ENCODE measurements at places on chromosomes 16 and 17.

- no peak for DNase-seq
Measured at GRCh38 chr16:64398793-64399192, 723.1 kb downstream of the CDH11 start.

DNA sequence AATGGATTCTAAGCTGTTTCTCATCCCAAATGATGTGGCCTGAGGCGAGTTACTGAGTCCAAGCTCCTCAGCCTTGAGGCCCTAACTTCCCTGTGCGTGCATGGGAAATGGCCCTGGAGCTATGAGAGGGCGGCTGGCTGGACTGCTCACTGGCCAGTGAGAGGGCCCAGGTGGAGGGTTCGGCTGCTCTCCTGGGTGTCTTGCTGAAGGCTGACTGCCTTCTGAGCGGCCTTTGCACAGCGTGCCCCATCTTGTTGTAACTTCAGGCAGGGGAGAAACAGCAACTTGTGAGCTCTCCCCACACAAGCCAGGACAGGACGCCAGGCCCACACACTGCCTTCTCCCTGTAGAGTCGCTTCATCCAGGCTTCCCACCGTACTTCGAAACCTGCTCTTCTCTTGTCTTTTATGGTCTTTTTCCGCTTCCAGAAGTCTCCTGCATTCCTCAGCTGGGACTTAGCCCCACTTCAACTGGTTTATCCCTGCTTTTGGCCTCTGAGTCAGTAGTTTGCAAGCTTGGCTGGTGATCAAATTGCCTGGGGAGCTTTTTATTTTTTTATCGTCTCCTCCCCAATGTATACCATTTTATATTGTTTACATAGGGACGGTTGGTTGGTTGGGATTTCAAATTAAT, 13.3 kb downstream of the CDH3 start:
- no peak for DNase-seq

DNA sequence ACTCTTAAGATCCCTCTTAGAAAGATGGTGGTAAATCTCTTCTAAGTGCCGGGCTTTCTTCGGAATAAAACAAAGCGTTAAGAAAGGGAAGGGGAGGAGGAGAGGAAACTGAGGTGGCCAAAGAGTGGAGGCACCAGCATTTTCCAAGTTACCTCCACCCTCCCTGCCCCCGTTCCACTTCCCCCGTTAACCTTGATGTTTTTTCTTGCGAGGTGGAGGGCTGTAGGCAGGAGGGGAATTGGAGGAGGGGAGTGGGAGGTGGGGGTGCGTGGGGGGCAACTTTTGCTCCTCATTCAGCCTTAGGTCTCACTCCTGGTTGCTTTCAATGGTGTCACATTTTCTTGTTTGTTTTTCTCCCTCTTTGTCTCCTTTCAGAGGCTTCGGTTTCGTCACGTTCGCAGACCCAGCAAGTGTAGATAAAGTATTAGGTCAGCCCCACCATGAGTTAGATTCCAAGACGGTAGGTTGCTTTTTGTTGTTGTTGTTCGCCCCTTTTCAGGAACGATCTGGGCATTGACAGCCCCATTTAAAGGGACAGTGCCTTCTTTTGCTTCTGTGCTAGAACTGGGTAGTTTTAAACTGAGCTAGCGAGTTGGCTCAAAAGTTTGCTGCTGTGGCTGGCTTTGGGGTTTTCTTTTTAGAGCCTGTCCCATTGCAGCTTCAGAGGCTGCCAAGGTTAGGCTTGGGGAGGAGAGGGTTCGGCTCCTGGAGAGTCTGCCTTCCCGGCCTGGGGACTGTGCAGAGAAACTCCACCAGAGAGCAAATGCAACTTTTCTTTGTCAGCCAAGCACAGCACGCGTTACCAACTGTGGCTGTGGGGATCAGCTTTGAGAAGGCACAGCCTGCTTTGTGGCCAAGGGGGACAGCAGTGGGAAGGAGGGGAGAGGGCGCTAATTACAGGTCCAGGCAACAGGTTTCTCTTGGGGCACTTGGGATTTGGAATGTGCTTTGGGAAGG, 1.9 kb downstream of the MSI2 start:
- no peak for DNase-seq

GRCh38 chr17:9035249-9035648, 13.9 kb downstream of the NTN1 start:
- DNase-seq = no peak

- no peak for DNase-seq
Measured at GRCh38 chr16:35208001-35208935, 1748.9 kb downstream of the TP53TG3F start.

DNA sequence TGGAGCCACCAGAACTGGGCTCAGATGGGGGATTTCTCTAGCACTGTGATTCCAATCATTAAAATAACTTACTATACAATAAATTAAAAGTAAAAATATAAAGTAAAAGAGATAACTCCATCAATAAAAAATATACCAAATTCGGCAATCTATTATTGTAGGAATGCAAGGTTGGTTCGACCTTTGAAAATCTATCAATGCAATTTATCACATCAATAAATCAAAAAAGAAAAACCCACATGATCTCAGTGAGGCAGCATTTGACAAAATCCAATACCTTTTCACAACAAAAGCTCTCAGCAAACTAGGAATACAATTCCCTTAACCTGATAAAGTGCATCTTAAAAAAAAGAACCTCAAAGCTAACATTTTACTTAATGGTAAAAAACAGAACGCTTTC, 17.0 kb downstream of the RAB40B start:
- DNase-seq = no peak

DNA sequence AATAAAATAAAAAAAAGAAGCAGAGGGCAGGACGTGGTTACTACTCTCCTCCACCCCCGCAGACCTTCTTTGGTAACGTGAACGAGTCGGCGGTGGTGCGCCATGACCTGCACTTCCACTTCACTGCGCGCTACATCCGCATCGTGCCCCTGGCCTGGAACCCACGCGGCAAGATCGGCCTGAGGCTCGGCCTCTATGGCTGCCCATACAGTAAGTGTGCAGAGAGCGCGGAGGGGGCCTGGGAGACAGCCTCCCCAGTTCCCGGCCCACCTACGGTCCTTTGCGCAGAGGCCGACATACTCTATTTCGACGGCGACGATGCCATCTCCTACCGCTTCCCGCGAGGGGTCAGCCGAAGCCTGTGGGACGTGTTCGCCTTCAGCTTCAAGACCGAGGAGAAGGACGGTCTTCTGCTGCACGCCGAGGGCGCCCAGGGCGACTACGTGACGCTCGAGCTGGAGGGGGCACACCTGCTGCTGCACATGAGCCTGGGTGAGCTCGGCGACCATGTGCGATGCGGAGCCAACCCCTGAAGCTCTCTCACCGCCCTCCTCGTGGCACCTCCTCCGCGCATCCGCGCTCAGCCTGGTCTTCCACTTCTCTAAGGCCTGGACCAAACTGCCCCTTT, 2.7 kb downstream of the CNTNAP1 start:
- DNase-seq = no peak

DNA sequence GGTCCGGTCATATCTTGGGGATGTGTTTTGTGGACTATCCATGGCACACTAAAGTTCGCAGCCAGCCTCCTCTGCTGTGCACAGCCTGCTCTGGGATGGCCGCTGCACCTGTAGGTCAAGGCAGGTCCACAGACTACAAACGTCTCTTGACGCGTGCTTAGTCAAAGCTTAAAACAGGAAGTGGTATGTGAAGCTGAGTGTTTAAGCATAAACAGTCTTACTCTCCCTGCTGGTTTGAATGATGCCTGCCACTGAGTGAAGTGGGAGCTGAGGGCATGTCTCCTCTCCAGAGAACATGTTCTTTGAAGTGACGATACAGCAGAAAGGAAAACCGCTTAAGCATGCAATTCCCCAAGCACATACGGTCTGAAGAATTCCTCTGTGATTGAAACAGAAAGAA, 365.6 kb downstream of the SLC39A11 start:
- no peak for DNase-seq

- DNase-seq = no peak
Measured at GRCh38 chr16:27772093-27772825, 222.3 kb downstream of the KATNIP start.

- DNase-seq = no peak
Measured at GRCh38 chr16:81908466-81909262, 102.6 kb downstream of the SDR42E1 start.

DNA sequence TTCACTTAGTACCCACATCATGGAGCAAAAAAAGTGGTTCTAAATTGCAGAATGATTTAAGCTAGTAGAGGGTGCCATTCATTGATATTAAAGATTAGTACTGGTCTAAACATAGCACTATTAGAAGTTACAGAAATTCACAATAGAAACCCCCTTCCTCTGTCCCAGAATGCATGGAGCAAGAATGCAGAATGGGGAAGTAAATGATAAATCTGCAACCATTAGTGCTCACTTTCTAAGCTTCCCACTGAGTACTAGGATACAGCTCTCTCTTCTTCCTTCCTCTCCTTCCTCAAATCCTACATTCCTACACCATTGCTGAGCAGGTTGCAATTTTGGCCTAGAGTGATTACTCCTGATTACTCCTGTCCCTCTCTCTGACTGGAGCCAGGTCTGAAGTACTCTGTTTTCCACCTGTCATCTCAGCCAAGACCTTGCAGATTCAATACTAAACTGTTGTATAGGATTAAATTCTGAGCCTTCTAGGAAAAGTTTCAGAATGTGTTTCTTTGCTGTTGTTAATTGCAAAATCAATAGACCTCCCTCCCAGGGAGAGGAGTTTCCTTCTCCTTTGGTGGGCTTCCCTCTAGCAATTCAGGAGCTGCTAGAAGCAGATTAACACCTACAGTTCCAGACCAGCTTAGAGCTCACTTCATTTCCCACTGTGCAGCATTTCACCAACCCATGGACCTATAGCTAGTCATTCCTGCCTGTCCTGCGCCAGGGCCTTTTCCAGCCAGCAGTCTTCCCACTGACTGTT, 165.5 kb upstream of the TBX2 start:
- no peak for DNase-seq

DNA sequence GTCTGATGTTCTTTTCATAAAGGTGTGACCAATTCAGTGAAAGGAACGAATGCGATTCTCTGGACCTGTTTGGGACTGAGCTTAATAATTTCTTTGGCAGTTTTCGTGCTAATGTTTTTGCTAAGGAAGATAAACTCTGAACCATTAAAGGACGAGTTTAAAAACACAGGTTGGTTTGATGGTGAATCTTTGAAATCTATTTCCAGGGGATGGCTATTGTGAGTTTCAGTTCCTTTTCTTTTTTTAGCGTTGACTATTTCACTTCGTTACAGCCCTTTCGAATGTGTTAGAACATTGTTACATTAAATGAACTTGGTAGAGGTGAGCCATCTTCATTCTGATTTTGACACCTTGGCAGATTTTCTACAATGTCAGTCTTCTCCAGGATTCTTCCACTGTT, 1.2 kb downstream of the TNFRSF17 start:
- DNase-seq = no peak

DNA sequence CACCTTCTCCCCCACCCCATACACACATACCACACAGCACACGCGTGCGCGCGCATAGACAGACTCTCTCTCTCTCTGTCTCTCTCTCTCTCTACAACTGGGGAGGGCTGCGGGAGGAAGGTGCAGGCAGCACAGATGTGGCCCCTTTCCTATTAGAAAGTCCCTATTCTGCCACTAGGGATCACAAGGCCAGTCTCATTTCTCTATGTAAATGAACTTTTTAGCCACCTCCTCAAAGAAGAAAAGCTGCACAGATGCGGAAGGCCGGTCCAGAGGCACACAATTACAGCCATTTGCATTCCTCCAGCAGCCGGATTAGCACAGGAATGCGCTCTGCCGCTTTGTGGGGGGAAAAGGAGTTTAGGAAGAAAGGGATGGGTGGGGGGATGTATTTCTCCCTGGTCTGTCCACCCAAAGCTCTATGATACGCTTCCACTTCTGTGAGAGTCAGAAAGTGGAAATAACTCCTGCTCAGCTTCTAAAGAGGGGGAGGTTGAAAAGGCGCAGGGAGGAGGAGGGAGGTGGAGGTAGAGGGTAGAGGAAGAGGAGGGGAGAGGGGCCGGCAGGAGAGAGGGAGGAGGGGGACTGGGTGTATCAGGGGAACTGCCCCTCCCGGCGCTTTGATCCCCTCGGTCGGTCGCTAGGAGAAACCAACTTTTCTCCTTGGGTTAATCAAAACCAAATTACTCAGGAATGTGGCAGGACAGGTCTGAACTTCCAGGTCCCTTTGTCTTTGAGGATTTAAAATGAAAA, 11.7 kb downstream of the ZFHX3 start:
- no peak for DNase-seq

DNA sequence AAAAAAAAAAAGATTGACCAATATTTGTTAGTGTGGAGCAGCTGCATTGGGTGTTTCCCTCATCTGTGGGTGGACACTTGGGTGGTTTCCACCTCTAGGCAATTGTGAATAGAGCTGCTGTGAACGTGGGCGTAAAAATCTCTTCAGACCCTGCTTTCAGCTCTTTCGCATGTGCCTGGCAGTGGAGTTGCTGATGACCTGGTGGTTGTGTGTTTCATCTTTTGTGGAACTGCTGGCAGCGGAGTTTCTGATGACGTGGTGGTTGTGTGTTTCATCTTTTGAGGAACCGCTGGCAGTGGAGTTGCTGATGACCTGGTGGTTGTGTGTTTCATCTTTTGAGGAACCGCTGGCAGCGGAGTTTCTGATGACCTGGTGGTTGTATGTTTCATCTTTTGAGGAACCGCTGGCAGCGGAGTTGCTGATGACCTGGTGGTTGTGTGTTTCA, 21.4 kb downstream of the ZC3H18 start:
- peak; percentile 38 for DNase-seq

DNA sequence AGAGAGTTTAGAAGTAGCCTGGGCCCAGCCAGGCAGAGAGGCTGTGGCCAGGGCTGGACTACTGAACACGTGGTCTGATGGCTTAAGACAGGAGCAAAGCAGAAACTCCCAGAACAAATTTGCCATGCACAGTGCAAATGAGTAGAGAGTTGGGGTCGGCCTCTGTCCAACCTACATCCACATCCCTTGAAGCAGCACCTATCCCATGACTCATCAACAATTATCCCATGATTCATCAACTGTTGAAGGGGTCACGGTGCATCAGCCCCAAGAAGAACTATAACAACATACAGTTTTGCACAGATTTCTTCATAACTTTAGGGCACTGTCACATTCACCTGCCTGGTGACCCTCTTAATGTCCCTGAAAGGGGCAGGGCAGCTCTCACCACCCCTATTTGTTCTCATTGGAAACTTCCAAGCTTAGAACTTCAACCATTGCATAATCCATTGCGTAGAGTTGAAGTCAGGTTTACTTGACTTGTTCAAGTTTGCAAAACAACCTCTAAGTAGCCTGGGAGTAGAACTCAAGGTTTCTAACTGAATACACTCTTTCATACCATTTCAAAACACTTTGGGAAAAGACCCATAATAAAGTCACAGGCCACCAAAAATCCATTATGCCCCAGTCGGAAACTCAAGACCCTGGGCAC, 235.2 kb upstream of the CDH5 start:
- no peak for DNase-seq
